K562 (cell line): ENCODE measurements at places on chromosomes 5 and 9. TPM values are rescaled to one million over a fixed set of nuclear protein-coding genes. Genes with fewer than 3 reads are reported as not detected.
A peak's percentile ranks its signal among the peaks of the same experiment; 100 is the strongest.

DNA sequence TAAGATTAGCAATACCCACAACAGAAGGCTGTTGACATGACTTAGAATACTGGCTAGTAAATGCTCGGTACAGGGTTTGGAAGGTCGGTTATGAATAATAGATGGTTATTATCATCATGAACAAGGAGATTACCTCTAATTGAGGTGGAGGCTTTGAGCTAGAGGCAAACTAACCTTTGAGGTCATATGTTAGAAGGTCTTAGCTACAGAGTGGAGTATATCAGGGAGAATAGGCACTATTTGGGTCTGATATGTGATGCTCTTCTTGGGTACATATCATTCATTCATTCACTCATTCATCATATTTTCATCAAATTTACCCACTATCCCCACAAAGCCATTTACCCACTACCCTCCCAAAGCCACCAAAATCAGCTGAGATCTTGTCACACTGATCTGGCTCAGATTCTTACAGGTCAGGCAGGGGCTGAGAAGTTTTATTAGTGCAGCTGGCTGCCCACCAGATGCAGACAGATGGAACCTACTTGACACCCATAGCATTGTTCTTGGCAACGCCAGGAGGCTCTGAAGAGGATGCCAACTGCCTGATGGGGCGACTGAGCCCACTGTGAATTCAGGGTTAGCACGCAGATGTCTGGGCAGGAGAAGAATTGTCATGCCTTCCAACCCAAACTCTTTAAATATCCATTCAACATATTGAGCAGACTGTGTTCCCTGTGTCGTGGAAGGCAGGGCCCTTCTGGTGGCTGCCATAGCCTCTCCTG, 90.2 kb upstream of the SH3PXD2B start:
- no peak overlapping the region for H3K4me3 ChIP-seq
- peaks cover 5% of the 10 kb centered on the region; the same call in 1 of the 2 replicates for H3K4me1 ChIP-seq
- H3K27me3 ChIP-seq, result peaks cover 57% of the 10 kb centered on the region
- no peak for DNase-seq

- H3K27ac ChIP-seq, result no peak overlapping the region
- DNase-seq, result no peak
- no peaks in the 10 kb centered on the region; the same call in 1 of the 2 replicates for H3K4me1 ChIP-seq
- no peak overlapping the region for H3K4me3 ChIP-seq
- H3K27me3 ChIP-seq, result no peaks in the 10 kb centered on the region
Measured at GRCh38 chr9:111873901-111874300, 22.7 kb upstream of the UGCG start.

GRCh38 chr9:136653323-136654079, 9.2 kb upstream of the EGFL7 start:
- no peaks in the 10 kb centered on the region for H3K27me3 ChIP-seq
- no peak overlapping the region for H3K27ac ChIP-seq
- no peak overlapping the region for H3K4me3 ChIP-seq

DNA sequence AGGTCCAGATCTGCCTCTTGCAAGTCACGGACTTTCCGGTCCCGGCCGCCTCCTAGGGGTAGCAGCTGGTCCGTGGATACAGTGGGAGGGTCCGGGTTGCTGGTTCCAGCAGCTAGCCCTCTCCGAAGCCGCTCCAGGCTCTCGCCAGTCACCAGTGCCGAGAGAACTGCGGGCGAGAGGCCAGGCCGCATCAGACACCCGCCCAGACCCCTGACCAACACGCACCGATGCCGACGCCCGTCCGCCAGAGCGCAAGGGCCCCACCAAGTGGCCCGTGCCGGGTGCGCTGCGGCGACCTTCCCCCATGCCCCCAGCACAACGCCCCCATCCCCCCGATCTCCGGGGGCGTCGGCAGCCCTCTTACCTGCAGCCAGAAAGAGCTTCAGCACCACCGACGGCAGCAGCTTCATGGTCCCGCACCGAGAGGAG, 470 bp downstream of the HBEGF start:
- H3K27me3 ChIP-seq, result no peaks in the 10 kb centered on the region
- H3K4me3 ChIP-seq, result peak overlapping the region; percentile 42
- H3K27ac ChIP-seq, result no peak overlapping the region
- H3K4me1 ChIP-seq, result peaks cover 23% of the 10 kb centered on the region; the same call in 2 of the 3 replicates

- no peak overlapping the region for H3K27ac ChIP-seq
- no peak overlapping the region for H3K4me3 ChIP-seq
Measured at GRCh38 chr5:111068213-111068612, 3.3 kb upstream of the TSLP start.

- no peak overlapping the region for H3K4me3 ChIP-seq
- no peaks in the 10 kb centered on the region for H3K4me1 ChIP-seq
- H3K27ac ChIP-seq, result no peak overlapping the region
Measured at GRCh38 chr9:82337351-82337750, 348.8 kb downstream of the SPATA31D1 start.

GRCh38 chr5:43041110-43041668, 1.1 kb upstream of the ANXA2R start:
- H3K4me3 ChIP-seq, result peak overlapping the region; percentile 49
- peak overlapping the region; percentile 94 for H3K27ac ChIP-seq
- no peaks in the 10 kb centered on the region for H3K27me3 ChIP-seq
- H3K36me3 ChIP-seq, result peaks cover 13% of the 10 kb centered on the region; the same call in 2 of the 3 replicates
- no peak for DNase-seq
- peaks cover 39% of the 10 kb centered on the region for H3K4me1 ChIP-seq

DNA sequence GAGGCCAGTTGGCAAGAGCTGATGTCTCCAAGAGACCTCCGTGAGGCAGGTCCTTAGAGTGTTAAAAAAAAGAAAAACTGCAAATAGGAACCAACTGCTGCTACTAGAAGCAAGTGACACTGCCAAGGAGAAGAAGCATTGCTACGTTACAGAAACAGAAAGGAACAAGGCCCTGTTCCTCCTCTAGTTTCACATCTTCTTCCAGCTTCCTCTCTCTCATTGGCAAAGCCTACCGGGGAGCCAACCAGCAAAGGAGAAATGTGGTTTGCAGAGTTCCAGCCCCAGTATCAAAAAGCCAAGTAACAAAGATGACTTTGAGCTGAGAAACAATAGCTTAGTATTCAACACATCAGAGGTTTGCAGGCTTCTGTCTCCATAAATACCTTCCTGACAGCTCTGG, 145.9 kb downstream of the PRELID2 start:
- H3K27ac ChIP-seq, result no peak overlapping the region
- no peaks in the 10 kb centered on the region for H3K36me3 ChIP-seq
- DNase-seq, result no peak

DNA sequence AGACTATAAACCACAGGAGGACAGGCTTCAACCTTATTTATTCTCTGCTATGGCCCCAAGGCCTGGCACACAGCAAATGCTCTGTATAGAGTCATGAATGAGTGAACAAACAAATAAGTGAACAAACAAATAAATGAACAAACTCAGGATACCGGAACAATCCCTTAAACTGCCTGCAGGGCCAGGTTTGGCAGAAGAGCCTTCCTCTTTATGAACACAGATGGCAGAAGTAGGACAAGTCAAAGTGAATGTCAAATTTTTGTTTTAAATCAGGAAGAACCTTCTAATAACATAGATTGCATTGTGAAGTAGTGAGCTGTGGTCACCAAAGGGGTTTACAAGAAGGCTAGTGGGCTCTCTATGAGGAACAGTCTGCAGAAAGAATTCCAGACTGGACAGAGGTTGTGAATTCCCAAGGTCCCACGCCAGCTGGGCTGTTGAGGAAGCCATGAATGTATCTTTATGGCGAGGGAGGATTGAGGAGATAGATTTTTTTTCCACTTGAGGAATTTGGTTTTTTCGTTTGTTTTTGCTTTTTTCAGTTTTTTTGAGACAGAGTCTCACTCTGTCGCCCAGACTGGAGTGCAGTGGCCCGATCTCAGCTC, 30.3 kb upstream of the STING1 start:
- DNase-seq, result peak; percentile 13
- no peak overlapping the region for H3K27ac ChIP-seq
- H3K36me3 ChIP-seq, result peaks cover 34% of the 10 kb centered on the region; the same call in 2 of the 3 replicates
- no peak overlapping the region for H3K4me3 ChIP-seq
- peaks cover 8% of the 10 kb centered on the region for H3K4me1 ChIP-seq
- H3K27me3 ChIP-seq, result no peaks in the 10 kb centered on the region

- peaks cover 8% of the 10 kb centered on the region; the same call in 1 of the 3 replicates for H3K27me3 ChIP-seq
- no peaks in the 10 kb centered on the region for H3K36me3 ChIP-seq
Measured at GRCh38 chr9:113536483-113537228, 73.1 kb downstream of the RGS3 start.

GRCh38 chr5:146164382-146164781, 18.1 kb downstream of the LARS1 start:
- H3K27ac ChIP-seq, result no peak overlapping the region
- H3K27me3 ChIP-seq, result no peaks in the 10 kb centered on the region
- H3K4me3 ChIP-seq, result no peak overlapping the region
- H3K4me1 ChIP-seq, result no peaks in the 10 kb centered on the region

GRCh38 chr5:153491856-153492255, 1.4 kb downstream of the GRIA1 start:
- no peak overlapping the region for H3K27ac ChIP-seq
- H3K36me3 ChIP-seq, result no peaks in the 10 kb centered on the region
- no peak overlapping the region for H3K4me3 ChIP-seq
- no peak for DNase-seq
- no peaks in the 10 kb centered on the region for H3K4me1 ChIP-seq

DNA sequence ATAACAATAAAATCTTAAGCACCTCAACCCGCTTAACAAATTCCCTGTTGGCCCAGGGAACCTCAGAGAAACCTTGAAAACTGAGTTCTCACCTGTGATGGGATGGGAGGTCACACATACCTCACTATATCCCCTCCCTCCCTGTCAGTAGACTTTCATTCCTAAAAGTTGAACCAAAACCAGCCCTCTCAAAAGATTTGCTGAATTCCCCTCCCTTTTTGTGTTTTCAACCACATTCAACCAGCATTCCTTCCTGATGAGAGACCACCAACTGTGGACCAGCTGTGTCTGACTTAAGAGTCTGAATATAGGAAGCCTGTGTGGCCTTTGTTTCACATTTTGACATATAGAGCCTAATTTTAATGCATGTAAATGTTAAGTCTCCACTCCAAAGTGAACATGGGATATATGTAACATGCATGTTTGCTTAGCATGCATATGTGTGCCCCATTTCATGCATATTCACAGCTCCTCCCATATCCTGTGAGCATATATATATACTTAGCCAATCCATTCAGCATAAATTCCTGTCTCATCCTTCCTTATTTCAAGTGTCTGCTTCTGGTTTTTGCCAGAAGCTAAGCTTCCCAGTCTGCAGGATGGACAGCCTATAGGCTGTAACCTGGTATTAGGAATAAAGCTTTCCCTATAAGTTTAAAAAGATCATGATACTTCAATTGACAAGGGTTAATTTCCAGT, 604.6 kb downstream of the PTPRD start:
- no peak overlapping the region for H3K27ac ChIP-seq
- H3K4me3 ChIP-seq, result no peak overlapping the region
- no peaks in the 10 kb centered on the region for H3K27me3 ChIP-seq
- DNase-seq, result no peak
- no peaks in the 10 kb centered on the region for H3K36me3 ChIP-seq

DNA sequence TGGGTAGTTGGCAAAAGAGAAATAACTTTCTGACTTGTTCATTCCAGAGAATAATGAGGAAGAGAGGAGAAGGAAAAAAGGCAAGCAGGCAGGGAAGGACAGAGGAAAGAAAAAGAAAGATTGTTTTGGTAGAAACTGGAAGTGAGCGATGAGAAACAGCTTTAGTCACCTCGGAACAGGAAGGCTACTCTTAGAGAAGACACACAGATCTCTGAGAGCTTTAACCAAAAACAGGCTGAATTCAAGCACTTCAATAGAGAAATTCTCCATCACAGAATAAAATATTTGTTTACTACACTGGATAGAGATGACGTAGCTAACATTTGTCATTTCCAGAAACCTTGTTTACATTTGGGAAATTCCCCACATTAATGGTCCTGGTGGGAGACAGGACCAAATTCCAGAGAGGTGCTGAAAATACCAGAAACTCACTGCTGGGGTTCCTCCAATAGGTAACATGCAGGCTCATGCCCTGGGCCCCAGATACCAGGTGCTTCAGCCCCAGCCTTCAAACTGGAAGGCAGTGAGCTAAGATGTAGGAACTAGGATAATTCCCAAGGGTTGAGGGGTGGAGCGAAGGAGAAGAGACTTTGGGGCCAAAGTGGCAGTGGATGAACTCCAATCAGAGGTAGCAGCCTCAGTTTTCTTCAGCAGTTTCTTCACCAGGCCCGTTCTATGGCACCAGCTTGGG, 227.7 kb upstream of the GRAMD2B start:
- no peak for DNase-seq
- H3K4me3 ChIP-seq, result no peak overlapping the region
- H3K36me3 ChIP-seq, result no peaks in the 10 kb centered on the region
- no peaks in the 10 kb centered on the region for H3K4me1 ChIP-seq

DNA sequence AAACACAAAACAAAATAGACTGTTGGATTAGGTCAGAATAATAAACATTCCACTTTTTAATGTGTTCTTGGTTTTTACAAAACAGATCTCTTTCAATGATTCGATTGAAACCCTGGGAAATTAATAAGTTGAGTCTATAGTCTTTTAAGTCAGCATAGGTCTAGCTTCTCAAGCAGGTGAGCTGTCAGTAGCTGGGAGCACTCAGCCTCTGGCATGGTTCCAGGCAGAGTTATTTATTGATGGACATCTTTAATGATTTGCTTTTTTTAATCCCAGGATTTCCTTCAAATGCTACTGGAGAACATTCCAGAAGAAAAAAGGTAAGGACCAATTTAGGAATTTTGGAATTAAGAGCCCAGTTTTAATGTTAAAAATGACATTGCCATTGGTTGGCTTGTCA, 241.0 kb downstream of the AOPEP start:
- no peak overlapping the region for H3K27ac ChIP-seq
- no peaks in the 10 kb centered on the region for H3K36me3 ChIP-seq
- H3K4me1 ChIP-seq, result no peaks in the 10 kb centered on the region
- DNase-seq, result no peak
- no peaks in the 10 kb centered on the region for H3K27me3 ChIP-seq

- no peaks in the 10 kb centered on the region for H3K36me3 ChIP-seq
- peaks cover 23% of the 10 kb centered on the region; the same call in 1 of the 2 replicates for H3K27me3 ChIP-seq
- H3K4me1 ChIP-seq, result peaks cover 7% of the 10 kb centered on the region; the same call in 1 of the 2 replicates
- no peak for DNase-seq
- no peak overlapping the region for H3K27ac ChIP-seq
- no peak overlapping the region for H3K4me3 ChIP-seq
Measured at GRCh38 chr5:157463621-157464518, 3.9 kb downstream of the NIPAL4 start.

GRCh38 chr5:180153099-180153498, 55.9 kb downstream of the RASGEF1C start:
- no peaks in the 10 kb centered on the region for H3K36me3 ChIP-seq
- no peaks in the 10 kb centered on the region for H3K4me1 ChIP-seq
- H3K4me3 ChIP-seq, result no peak overlapping the region
- DNase-seq, result no peak
- no peak overlapping the region for H3K27ac ChIP-seq

The SPATA31D3 gene
- not detected in 2 replicates for total RNA-seq

The VLDLR gene
- 0.34 and 0.58 TPM in 2 replicates for total RNA-seq

The TAF11L10 gene
- total RNA-seq, result 0.53 TPM in 1 of 2 replicates, not detected in the other

The HAVCR1 gene
- total RNA-seq, result not detected in 2 replicates

The DNAH5 gene
- not detected in 2 replicates for total RNA-seq

The MLLT3 gene
- total RNA-seq, result 0.18 and 0.33 TPM in 2 replicates

The PCDHGB6 gene
- 0.11 TPM in 2 replicates for total RNA-seq

The NUTM2G gene
- not detected in 2 replicates for total RNA-seq

The CTSV gene
- not detected in 2 replicates for total RNA-seq
